ENCODE measurements at places on chromosomes 3 and 15.

- no peak for DNase-seq
Observed at GRCh38 chr3:64289622-64290021, 64.4 kb upstream of the PRICKLE2 start.

DNA sequence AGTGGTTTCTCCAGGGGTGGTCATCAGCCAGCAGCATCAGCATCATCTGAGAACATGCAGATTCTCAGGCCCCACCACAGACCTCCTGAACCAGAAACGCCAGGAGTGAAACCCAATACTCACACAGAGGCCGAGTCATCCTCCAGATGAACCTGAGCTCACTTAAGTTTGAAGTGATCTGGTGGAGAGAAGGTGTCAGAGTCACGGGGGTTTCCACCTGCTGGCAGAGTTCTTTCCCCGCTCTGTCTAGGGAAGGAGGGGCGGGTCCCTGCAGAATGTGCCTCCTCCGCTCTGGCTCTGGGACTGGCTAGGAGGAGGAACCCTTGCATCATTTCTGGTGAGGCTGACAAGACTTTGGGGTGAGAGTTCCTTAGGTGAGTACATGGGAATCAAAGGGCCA lies 13.3 kb upstream of the KIF23 start:
- no peak for DNase-seq

DNA sequence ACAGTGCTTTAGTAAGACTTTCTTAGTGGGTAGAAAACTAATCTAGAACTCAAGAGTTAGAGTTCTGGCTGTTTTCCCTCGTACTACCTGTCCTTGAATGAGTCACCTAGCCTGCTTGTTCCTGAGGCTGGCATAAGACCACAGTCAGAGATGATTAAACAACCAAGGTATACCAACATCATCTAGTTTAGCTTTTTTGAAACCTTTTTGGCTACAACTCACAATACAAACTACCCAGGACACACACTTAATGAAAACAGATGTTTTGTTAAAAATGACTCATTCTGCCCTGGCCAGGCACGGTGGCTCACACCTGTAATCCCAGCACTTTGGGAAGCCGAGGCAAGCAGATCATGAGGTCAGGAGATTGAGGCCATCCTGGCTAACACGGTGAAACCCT lies 4.6 kb downstream of the MCCC1 start:
- no peak for DNase-seq

GRCh38 chr3:71492974-71493771 lies 90.4 kb downstream of the FOXP1 start:
- DNase-seq, result no peak

GRCh38 chr15:101168463-101168824 lies 83.4 kb downstream of the CHSY1 start:
- no peak for DNase-seq

GRCh38 chr3:177842743-177843734 lies 645.8 kb upstream of the TBL1XR1 start:
- no peak for DNase-seq

DNA sequence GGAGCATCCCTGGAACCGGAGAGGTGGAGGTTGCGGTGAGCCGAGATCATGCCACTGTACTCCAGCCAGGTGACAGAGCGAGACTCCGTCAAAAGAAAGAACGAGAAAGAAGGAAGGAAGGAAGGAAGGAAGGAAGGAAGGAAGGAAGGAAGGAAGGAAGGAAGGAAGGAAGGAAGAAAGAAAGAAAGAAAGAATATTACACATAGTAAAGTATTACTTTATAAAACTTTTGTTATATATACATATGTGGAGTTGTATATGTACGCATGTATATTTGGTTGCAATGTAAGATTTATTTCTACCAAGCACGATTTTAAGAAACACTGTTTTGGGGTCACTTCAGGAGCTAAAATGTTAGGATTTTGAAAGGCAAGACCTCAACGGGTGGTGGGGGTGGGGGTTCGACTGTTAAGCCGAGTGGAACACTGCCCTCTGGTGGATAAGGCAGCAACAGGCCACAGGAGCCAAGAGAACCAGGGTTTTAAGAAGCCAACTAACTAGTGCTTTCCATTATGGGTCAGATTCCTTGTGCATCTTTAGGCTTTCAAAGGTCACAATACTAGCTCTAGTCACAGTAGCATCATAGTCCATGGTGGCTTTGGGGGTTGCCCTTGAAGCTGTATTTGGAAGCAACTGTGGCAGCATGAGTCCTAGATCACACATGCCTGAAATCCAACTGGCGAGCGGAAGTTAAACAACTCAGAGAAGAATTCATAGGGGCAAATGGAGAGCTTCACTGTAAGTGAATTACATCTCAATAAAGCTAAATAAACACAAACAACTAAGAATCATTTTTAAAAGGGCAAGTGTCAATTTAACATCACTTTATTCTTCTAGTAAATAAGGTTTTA lies 22.5 kb downstream of the GLB1 start:
- DNase-seq, result peak; percentile 46

GRCh38 chr15:56128081-56128480 lies 115.6 kb downstream of the RFX7 start:
- DNase-seq, result no peak

DNA sequence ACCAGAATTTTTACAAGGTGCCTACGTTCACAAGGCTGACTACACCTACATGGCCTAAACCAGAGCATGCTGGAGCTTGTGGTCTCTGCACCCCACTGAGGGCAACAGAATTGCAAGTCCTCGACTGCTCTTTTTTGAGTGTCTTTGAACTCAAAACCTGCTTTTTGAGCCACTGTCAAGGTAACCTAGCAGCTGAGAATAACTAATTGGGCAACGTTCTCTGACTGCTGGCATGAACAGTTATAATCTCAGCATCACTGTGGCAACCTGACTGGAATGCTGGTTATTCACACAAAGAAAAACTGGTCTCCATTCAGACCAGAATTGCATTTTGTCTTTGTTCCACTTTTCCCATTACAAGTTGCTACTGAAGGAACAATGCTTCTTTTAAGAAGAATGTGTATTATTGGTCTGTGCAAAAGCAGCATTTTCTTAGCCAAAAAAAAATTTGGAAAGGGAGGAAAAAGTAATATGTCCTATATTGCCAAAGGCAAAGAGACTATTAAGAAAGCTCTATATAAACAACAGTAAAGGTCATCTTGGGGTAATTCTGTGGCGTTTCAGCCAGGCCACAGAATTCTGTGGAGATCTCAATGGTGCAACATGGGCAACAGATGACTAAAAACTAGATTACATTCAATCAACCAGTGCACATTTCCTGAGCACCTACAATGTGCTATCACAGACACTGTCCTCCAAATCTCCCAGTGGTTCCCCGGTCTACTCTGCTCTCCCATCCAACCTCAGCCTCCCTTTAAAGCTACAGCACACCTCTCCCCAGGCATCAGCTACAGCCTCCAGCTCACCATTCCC lies 76.8 kb downstream of the TNIK start:
- DNase-seq, result no peak

GRCh38 chr3:48678056-48678455 lies 7.7 kb downstream of the NCKIPSD start:
- no peak for DNase-seq

- DNase-seq, result no peak
Observed at GRCh38 chr3:111252779-111253178, 181.2 kb downstream of the NECTIN3 start.
